ENCODE measurements at places on chromosomes 12 and 14. TPM values are rescaled to one million over a fixed set of nuclear protein-coding genes. Genes with fewer than 3 reads are reported as not detected.

KCNJ8 gene
- total RNA-seq = 10.5 TPM

DNAJC22 gene
- total RNA-seq = 0.16 TPM

PLCZ1 gene
- not detected for total RNA-seq

MYO1H gene
- total RNA-seq = not detected

CIPC gene
- total RNA-seq = 39.5 TPM

ACRBP gene
- total RNA-seq = 2.3 TPM
